CD4-positive, alpha-beta T cell treated with Interleukin-21 for 1 hour (primary cell): ENCODE measurements at places on chromosomes 11 and 22.
A peak's percentile ranks its signal among the peaks of the same experiment; 100 is the strongest.

GRCh38 chr22:44735518-44736428, 16.6 kb upstream of the ARHGAP8 start:
- DNase-seq: peak; percentile 78

GRCh38 chr11:102046841-102047240, 396 bp upstream of the CFAP300 start:
- DNase-seq: no peak

GRCh38 chr22:46916886-46917770, 154.7 kb downstream of the TBC1D22A start:
- DNase-seq: no peak

GRCh38 chr11:104404231-104405175, 240.6 kb upstream of the PDGFD start:
- no peak for DNase-seq

DNA sequence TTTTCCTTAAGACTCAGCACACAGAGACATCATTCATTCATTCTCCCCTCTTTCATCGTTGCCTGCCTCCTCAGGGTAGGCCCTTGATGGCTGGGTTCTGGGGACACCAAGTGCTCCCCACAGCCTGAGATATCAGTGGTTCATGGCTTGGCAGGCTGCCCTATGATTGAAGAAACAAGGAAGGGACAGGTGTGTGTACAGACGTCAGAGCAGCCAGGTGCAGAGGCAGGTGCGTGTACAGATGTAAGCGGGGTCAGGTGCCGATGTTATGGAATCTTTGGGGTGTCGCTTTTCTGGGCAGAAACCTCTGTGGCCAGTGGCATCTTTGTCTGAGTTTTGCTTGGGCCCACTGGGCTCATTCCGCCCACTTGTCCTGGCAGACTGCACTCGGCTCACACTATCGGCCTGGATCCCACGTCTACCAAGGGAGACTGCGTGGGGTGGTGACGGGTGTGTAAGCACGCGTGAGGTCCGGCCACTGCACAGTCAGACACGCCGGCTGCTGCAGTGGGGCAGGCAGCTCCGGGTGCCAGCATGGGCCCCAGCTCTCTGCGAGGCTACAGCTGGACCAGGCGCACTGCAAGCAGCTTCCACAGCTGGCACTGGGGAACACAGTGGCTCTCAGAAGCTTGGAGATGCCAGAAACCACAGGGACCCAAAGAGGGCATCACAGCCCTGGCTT, 20.9 kb upstream of the KIAA0930 start:
- DNase-seq: no peak

GRCh38 chr11:15769203-15769602, 587.1 kb downstream of the SOX6 start:
- no peak for DNase-seq

DNA sequence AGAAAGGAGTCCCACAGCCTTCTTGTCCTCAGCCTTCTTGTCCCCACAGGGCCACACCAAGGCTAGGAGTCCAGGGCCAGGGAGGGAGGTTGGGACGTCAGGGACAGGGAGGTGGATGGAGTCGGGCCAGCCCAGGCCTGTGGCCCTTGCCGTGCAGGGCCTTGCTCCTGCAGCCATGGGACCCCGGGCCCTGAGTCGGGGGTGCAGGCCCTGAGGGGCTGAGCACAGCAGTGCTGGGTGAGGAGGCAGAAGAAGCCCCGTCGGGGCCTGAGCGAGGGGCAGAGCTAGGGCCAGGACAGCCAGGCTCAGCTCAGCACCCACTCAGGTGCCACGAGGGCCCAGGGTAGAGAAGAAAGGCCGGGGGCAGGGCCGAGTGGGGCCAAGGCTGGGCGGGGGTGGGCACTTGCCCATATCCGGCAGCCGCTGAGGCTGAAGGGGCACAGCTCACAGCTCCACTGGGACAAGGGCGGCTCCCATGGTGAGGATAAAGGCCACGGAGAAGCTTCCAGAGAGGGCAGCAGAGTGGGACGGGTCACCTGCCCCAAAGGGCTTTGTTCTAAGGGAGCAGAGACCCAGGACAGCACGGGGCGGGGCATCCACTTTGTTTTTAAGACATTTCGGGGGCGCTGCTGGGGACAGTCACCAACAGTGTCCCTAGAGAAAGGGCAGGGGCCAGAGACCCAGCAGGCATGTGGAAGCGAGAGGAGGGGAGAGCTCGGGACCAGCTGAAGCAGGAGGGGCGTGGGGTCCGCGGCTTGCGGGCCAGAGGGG, 3.6 kb downstream of the MLC1 start:
- no peak for DNase-seq

GRCh38 chr11:75356613-75357012, 5.2 kb upstream of the ARRB1 start:
- no peak for DNase-seq

DNA sequence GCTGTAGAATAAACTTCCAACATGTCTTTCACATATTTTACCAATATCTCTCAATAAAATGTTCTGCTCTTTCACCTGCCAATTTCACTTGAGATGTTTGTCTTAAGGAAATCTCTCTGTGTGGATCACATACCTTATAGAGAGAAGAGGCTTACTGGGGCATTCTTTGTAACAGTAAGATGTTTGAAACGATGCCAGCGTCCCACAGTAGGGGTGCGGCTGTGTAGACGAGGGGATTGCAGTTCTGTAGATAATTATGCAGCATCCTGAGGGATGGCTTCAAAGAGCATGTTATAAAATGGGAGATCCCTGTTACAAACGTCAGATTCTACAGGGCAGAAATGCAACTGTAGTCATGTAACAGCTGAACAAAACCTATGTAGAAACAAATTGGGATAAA, 200.0 kb downstream of the TBC1D22A start:
- DNase-seq: no peak

GRCh38 chr11:35891096-35891495, 52.8 kb upstream of the LDLRAD3 start:
- DNase-seq: no peak

GRCh38 chr11:67505605-67506396, 638 bp upstream of the PITPNM1 start:
- DNase-seq: peak; percentile 92

- peak; percentile 18 for DNase-seq
These were observed 20.8 kb upstream of the DLAT start for GRCh38 chr11:112004389-112004788.

DNA sequence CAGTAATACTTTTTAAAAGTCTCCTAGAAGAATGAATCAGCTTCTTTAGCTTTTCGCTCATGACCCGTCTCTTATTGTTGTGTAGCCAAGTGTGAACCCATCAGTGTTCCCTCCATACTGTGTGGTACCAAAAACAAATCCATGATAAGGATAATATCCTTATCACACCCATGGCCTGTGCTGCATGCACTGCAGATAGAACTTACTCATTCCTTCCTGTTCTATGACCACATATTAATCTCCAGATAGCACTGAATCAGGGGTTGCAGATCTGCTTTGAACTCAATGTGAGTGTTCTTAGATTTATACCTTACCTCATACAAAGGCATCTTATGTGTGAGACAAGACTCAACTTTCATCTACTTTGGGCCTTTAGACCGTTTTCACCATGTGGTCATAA, 373.4 kb downstream of the JRKL start:
- DNase-seq: no peak
